ENCODE measurements at places on chromosomes 6 and 20. TPM values are rescaled to one million over a fixed set of nuclear protein-coding genes. Genes with fewer than 3 reads are reported as not detected.
A peak's percentile ranks its signal among the peaks of the same experiment; 100 is the strongest.

DNA sequence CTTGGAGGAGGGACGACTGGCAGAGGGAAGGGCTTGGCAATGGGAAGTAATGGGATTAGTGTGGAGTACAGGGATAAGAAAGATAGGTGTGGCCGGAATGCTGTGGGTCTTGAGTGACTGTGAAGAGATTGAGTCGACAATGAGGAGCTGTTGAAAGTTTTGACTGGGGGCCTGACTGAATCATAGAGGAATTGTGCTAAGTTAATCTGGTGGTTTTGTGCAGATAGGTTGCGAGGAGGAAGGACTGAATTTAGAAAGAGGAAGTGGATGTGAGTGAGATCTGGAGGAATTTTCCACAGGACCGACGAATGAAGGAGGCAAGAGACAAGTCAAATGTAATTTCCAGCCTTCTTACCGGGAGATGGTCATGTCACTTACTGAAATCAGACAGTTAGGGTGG is 143.9 kb upstream of the RALGAPA2 start:
- no peak for DNase-seq

The ITPR3 gene
- total RNA-seq: 63.6 TPM

DNA sequence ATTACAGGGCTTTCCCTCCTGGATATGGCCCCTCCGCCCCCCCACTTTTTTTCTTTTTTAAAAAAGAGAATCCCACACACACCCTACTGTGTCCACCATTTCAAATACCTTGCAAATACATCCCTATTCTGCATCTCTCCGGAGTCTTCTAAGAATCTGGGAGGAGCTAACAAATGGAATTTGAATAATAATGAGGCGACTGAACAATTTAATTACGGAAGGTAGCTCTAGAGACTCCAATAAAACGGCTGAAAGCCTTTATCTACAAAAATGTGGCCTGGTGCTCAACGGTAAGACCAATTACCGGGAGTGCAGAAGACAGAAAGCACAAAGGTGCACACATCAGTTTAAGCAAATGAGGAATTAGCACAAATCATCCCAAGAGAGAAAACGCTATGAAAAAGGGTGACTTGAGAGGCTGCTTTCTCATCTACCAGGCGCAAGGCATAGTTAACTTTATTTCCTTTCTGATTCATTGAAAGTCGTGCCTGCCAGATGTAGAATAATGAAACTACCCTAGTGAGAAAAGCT is 1.8 kb downstream of the RRAGD start:
- no peak for DNase-seq

The EDEM2 gene
- 25.9 TPM for total RNA-seq

The CST5 gene
- not detected for total RNA-seq

- no peak for DNase-seq
These were observed 2.6 kb upstream of the GID8 start for GRCh38 chr20:62935204-62935967.

GRCh38 chr6:15580326-15580725 is 82.5 kb downstream of the DTNBP1 start:
- no peak for DNase-seq

GRCh38 chr20:43985608-43986316 is 71.1 kb downstream of the TOX2 start:
- no peak for DNase-seq

The NFYA gene
- 36.2 TPM for total RNA-seq

DNA sequence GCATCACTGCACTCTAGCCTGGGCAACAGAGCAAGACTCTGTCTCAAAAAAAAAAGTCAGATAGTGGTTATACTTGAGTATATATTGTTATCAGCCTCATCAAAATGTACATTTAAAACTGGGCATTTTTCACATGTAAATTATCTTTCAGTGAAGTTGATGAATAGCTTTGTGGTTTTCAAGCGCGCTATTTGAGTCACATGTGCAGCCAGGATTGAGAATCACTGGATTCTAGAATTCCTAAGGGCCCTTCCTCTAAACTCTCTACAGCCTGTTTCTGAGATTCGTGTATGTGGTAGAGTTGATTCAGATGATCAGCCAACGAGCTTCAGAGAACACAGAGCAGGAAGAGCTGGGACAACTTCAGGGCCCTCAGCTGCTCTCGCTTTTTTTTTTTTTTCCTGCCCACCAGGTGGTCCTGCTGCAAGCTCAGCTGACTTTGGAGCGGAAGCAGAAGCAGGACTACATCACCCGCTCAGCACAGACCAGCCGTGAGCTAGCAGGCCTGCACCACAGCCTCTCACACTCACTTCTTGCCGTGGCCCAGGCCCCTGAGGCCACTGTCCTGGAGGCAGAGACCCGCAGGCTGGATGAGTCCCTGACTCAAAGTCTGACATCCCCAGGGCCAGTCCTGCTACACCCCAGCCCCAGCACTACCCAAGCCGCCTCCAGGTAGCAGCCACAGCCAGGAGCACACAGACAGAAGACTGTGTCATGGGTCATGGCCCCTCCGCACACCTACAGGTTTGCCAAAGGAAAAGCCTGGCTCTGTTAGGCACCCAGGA is 18.3 kb downstream of the C20orf173 start:
- DNase-seq: no peak

The TMEM14A gene
- total RNA-seq: 4.1 TPM

The WFDC10B gene
- not detected for total RNA-seq

DNA sequence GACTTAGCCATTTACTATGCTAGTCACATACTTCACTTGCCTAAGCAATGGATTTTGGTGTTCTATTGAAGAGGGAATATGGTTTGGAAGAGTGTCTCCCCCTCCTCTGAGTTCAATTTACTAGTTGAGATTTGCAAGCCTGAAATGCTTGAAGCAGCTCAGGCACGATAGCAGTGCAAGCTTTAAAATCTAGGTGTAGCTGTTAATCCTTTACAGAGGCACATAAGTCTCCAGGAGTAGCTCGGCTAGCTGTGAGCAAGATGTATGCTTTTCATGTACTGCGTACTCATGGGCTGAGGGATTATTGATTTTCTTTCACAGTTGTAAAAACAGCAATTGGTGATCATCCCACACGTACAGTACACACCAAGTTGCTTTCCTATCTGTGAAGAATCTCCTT is 726 bp downstream of the FLRT3 start:
- no peak for DNase-seq

DNA sequence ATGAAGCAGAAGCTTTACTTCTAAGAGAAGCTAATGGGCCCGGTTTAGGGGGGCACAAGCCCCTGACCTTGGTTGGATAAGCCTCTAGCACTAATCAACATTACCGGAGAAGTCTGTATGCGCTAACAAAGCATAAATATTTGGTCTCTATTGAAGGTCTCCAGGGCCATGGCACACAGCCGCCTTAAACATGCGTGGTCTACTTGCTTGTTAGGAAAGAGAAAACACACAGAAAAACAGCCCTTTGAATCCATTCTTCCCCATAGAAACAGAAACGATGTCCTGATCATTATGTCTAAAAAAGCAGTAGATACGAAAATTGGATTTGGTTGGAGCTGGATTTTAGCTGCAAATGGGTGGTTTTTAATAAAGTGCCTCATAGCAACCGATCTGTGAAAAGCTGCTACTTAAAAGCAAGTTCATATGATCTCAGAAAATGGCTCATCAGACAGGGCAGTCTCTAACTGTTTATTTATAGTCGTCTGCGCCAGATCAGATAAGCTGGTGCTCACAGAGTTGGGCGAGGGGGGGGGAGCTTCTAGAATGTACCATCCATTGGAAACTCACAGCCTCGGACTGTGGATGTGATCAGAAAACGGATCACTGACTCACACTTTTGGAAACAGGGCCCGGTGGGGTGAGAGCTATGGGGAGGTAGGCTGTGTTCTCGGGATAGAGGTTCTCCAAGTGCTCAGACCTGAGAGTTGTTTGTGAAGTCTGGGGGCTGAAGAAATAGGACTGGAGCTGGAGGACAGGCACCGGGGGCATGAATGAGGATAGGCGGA is 35.3 kb upstream of the APCDD1L start:
- DNase-seq: no peak

The DNMT3B gene
- total RNA-seq: 0.95 TPM

GRCh38 chr6:35724059-35724458 is 12.8 kb upstream of the ARMC12 start:
- no peak for DNase-seq

The DEFB124 gene
- total RNA-seq: not detected

GRCh38 chr6:46204880-46205650 is 34.3 kb upstream of the ENPP5 start:
- DNase-seq: no peak

DNA sequence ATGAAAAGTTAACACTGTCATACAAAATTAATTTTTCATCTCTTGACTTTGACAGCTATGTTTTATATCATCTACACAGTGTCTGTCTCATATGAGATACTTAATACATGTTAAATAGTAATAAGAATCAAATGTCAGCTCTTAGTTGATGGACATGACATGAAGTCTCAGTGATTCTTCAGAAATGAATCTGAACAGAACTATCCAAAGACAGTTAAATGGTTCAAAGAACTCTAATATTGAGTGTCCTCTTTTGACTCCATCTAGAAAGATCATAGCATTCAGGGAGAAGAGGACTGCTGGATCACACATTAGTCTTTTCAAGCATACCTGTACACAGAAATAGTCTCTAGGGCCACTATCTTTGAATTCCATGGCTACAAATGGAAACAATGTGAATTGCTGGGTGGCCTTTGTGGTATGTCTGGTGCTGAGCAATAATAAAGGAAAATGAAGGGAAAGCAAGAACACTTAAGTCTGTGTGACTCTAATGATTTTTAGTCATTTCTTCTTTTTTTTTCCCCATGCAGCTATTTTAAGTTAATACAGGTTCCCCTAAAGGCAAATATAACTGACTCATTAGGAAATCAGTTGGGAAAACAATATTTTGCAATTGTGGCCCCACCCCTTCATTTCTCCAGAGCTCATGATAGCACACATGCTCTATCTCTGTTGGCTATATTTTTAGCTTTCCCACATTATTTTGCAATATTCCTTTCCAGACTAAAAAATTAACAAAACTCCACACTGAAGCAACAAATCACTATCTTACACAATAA is 367.5 kb downstream of the GRIK2 start:
- no peak for DNase-seq

GRCh38 chr6:138258991-138259390 is 40.7 kb upstream of the PBOV1 start:
- no peak for DNase-seq

- DNase-seq: no peak
These were observed 73.7 kb upstream of the EXOC2 start for GRCh38 chr6:766625-767024.

DNA sequence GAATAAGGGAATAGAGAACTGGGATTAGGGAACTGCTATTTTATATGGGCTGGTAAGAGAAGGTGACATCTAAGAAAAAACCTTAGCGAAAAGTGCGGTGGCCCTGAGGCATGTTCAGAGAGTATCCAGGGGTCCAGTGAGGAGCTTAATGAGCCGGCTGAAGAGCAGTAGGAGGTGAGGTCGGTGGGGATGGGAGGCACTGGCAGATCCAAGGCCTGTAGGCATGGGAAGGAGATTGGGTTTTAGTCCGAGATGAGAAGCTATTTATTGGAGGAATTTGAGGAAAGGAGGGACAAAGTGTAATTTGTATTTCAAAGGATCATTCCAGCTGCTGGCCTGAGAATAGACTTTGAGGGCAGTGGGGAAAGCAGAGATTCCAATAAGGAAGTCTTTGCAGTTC is 123.8 kb downstream of the QKI start:
- no peak for DNase-seq

DNA sequence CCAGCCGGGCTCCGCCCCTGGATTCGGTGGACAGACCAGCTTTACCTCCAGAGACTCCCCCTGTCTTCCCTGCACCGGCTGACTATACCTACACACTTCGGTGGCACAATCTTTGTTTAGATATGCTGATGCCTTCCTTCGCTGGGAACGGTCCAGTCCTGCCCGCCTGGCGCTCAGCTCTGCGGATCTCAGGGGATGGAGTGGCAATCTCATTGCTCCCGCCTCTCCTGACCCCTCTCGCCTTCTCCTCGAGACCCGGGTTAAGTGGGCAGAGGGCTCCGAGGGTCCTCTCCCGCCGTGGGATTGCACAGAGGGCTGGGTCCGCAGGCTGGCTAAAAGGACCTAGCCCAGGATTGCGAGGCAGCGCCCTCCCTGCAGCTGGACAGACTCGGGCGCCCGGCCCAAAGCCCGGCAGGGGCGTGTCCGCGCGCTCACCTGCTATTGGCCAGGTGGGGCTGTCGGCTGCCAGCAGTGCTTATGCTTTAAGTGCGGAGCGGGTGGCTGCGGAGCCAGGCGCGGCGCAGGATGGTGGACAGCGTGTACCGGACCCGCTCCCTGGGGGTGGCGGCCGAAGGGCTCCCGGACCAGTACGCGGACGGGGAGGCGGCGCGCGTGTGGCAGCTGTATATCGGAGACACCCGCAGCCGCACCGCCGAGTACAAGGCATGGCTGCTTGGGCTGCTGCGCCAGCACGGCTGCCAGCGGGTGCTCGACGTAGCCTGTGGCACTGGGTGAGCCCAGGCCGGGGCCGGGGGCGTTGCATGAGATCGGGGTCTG is at the start of gene GNMT:
Gene GNMT, plus strand, starts transcription at position 512 of the 777 bp plus-strand sequence. Its CDS starts 14 bp downstream, at position 526.
- peak; percentile 24 for DNase-seq

GRCh38 chr6:160293844-160294243 is 35.2 kb upstream of the SLC22A2 start:
- no peak for DNase-seq

Data from T-cell (primary cell).